ENCODE measurements at places on chromosomes 2 and 18. TPM values are rescaled to one million over a fixed set of nuclear protein-coding genes. Genes with fewer than 3 reads are reported as not detected.

DNA sequence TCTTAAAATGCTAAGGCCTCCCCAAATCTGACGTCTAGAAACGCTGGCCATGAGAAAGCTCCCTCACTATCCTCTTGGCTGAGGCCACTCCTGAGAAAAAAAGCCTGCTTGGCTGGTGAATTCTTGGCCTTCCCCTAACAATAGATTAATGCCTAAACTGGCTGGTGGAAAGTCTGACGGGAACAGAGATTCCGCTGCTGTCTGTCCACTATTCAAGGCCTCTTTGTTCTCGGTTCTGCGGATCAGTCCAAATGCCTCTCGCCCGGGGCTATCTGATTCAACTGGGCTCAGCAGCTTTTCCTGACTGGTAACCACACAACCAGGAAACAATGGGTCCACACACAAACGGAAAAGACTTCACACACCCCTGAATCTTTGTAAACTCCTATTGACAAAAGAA is 27.2 kb downstream of the PXDN start:
- DNase-seq = no peak

GRCh38 chr2:83081826-83082690 is 1377.0 kb downstream of the SUCLG1 start:
- DNase-seq = no peak

DNA sequence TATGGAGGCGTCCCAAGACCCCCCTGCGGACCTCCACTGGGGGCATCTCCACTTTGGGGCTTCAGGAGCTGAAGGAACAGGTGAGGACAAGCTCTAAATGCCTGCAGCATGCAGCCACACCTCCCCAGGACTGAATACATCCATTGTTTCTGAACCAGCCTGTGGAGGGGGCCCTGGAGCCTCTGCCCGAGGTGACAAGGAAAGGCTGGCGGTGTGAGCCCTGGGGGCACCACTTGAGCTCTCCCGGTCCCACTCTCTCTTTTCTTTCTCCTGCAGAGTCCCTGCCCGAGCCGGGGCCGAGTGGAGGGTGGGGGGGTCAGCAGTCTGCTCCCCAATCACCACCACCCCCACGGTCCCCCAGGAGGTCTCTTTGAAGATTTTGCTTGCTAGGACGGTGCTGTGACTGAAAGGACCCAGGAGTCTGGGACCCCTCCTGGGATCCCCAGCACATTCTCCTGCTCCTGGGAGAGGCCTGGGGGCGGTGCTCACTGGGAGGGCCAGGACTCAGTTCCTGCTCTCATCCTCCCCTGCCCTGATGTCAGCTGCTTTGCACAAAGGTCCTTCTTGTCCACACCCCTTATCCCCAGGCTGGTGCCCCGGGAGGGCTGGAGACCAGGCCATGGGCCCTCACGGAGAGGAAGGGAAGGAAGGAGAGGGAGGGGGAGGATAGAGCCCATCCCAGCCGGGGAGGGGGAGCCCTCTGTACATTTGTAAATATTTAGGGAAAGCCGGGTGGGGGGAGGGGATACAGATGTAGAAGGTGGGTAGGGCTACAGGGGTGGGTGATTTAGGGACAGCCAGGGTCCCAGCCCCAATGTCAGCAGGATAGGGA is 5.7 kb downstream of the CHPF start:
- DNase-seq = no peak

- DNase-seq = no peak
Measured at GRCh38 chr2:213107728-213108127, 43.7 kb downstream of the IKZF2 start.

- no peak for DNase-seq
Measured at GRCh38 chr18:21085579-21086166, 25.9 kb downstream of the ROCK1 start.

- DNase-seq = no peak
Measured at GRCh38 chr2:110843496-110843895, 111.1 kb downstream of the ACOXL start.

- no peak for DNase-seq
Measured at GRCh38 chr2:200042944-200043343, 87.6 kb downstream of the MAIP1 start.

DNA sequence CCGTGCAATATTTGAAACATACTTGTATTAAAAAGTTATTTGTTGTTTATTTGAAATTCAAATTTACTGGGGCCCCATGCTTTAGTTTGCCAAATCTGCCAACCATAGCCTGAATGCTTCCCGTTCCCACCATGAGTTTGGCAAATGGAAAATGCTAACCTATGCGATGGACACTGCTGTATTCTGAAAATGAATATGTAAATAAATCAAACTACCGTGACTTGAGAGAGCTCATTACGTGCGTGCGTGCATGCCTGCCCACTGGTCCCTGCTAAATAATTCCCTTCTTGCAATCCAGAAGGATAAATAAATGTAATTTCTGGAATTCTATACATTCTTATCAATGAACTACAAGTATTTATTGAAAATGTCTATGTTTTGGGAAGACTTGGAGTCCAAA is 3.2 kb downstream of the BOD1L2 start:
- no peak for DNase-seq

DNA sequence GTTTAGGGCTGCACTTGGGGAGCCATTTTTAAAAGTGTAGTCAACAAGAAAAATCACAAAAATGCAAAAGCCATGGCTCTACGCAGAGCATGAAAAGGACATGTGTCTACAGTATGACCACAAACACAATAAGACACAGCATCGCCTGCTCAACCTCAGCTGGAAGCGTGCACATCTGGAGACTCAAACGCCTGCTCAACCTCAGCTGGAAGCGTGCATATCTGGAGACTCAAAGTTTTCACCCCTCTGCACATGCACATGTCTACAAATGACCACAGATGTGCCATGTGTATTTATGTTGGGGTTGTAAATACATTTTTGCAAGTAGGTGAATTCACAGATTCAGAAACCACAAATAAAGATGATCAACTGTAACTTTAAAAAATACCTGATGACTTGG is 196.9 kb downstream of the DOK6 start:
- no peak for DNase-seq

DNA sequence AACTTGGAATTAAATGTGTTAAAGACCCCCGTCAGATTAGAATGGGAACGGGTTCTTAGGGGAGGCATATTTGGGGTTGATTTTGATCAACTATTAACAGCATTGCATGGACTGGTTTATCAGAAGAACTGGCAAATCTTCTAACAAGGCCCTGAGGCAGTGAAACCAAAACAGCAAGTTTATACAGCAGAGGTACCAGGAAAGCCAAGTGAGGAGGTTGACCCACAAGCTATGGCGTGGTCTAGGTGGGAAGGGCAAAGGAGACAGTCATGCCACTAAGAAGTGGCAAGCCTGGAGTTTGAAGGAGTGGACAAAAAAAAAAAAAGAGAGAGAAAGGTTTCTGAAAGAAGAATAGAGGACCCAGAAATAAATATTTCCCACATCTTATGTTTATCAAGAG is 187.0 kb downstream of the MREG start:
- DNase-seq = no peak

GRCh38 chr18:68435581-68435980 is 279.3 kb downstream of the TMX3 start:
- DNase-seq = no peak

- DNase-seq = no peak
Measured at GRCh38 chr2:85310330-85310729, 17.5 kb downstream of the TGOLN2 start.

DNA sequence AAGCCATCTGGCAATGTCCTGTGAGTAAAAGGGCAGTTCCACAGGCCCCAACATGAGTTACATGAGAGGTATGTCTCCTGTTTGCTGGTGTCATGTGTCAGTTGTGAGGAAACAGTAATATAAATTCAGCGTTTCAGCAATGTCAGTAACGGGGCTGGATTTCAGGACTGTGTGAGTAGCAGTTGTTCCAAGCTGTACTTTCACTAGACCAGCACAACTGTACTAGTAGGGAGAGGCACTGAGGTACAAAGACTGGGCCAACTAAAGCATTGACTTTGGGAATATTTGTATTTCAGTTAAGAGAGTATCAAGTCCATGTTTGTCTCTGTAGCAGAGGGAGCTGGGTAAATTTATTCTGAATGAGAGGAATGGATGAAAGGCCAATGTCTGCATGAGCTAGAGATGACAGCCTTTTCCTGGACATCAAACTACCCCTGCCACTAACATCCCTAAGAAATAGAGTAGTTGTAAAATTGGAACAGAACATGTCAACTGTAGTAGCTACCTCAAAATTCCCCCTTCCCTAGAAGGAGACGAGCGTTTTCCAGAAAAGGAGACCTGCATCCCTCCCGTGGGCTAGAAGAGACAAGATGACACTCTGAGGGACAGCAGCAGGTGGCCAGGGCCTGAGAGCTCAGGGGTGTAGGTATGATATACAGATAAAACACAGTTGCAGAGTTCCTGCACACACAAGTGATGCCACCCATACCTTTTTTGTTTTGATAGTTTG is 24.4 kb downstream of the EIF4E2 start:
- no peak for DNase-seq

DNA sequence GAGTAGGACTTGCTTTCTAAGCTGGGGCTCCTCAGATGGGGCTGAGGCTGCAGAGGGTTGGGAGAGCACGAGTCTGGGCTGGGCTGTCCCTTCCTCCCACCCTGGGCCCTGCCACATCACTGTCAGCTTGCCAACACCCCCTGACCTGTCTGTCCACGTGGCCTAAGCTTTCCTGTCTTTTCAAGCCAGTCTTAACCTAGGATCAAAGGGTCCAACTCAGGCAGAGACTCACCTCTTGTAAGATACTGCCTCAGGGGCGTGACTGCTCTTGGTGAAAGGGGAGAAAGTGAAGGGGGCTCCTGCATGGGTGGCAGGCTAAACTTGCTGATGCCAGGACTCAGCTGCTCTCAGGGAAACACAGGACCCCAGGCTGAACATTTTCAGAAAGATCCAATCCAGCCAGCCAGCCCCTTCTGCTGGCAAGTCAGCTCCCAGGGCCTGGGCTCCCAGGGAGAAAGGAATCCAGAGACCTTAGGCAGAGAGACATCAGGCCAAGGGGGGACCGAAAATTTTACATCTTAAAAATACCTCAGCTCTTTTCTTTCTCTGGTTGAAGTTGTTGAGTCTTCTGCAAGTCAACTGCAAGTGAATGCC is 144.2 kb upstream of the ID2 start:
- no peak for DNase-seq

DNA sequence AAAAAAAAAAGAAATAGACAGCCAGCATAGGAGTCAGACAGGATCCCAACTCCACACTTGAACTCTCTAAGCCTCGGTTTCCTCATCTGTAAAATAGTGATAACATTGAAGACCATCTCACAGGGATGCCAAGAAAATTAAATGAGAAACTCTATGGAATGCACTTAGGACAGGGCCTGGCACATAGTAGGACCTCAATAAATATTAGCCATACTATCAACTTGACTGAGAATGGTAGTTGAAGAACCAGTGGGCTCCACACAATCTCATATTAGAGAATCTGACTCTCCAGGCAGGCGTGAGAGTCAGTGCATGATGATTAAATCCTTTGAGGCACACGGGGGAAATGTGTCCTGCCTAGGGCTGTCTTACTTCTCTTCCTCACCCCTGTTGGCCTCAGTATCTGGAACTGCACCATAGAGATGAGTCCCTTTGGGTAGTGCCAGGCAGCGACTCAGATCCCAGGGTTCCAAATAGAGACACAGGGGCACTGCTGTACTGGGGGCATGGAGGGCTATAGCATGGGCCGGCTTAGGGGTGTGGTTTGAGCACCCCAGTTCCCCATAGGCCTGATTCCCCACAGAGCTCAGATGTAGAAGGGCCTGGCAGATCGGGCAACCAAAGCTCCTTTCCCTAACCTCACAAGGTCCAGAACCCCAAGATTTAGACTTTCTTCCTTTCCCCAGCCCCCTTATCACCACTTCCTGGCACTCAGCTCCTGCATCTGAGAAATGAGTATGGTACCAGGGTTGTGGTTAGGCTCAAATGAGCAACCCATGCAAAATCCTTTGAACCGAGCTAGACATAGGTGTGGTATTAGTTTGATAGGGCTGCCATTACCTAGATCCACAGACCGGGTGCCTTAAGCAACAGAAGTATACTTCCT is 51.3 kb upstream of the CAB39 start:
- no peak for DNase-seq

- no peak for DNase-seq
Measured at GRCh38 chr2:98545591-98545990, 62.7 kb downstream of the COA5 start.

- DNase-seq = no peak
Measured at GRCh38 chr2:156884216-156884615, 373.3 kb upstream of the GALNT5 start.

The EGR4 gene
- not detected for total RNA-seq

The LOXL3 gene
- total RNA-seq = 15.0 TPM

The LNPK gene
- 17.4 TPM for total RNA-seq

The ARMC9 gene
- 30.0 TPM for total RNA-seq

The CAB39 gene
- total RNA-seq = 68.0 TPM

The COL6A3 gene
- total RNA-seq = 465 TPM

The RNF125 gene
- total RNA-seq = 12.0 TPM

The MREG gene
- total RNA-seq = 3.9 TPM

The SLC9A4 gene
- total RNA-seq = not detected

Data from tibial nerve (tissue), 4 donors.